ENCODE measurements at places on chromosomes 2 and 18.

DNA sequence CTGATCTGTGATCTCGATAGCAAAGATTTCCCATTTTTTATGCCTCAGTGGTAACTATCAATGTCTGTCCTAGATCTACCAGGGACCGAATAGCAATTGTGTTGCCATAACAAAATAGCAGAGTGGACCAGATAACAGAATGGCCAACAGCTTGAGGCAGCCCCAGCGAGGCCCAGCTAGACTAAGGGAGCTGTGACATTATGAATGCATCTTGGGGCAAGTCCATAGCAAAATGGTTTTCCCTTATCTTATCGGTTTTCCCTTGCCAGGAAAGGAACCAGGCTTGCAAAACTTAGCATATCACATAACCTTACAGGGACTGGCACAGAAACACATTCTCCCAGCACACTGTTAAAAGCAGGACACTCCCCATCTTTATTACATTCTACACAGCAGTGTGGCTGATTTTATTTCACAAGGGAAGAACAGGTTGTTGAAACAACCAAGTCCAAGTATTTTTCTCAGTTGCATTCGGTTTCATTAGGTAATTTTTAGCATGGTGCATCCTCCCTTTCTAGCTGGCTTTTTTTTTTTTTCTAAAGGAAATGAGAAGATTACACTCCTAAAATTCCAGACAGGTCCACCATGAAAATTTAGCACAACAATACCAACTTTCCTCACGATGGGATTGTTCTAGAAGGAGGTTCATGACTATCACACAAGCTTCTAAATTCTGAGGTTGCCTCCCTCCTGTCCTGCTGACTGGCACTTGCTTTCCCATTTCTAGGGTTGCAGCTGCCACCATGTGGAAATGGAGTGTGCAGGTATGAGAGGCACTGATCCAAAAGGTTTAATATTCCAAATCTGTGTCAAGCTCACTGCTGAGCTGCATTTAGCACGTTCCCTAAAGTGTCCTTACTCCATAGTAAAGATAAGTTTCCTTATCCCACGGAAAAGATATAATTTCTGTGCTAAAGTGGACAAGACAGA, 97.0 kb upstream of the SLC35G4 start:
- DNase-seq: no peak

DNA sequence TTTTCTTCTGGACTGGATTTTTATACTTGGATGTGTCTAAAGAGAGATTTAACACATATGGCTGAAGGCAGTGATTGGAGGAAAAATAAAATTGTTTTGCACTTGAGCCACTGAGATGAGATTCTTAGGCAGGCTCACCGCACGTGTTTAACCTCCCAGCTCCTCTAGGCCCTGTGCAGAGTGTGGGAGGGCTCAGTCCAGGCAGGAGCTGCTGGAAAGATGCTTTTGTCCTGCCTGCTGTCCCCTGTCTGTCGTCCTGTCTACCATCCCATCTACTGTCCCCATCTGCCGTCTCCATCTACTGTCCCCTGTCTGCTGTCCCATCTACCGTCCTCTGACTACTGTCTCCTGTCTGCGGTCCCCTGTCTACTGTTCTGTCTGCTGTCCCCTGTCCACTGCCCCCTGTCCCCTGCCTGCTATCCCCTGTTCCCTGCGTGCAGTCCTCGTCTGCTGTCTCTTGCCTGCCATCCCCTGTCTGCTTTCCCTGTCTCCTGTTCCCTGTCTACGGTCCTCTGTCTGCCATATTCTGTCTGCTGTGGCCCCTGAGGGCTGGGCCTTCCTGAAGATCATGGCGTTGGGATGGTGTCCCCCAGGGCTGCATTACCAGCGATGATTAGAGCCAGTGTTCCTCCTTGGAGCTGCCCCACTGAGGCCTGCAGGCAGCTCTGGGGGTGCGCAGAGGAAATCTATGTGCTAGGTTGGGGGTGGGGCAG, 43.7 kb upstream of the HS6ST1 start:
- peak; percentile 52 for DNase-seq

DNA sequence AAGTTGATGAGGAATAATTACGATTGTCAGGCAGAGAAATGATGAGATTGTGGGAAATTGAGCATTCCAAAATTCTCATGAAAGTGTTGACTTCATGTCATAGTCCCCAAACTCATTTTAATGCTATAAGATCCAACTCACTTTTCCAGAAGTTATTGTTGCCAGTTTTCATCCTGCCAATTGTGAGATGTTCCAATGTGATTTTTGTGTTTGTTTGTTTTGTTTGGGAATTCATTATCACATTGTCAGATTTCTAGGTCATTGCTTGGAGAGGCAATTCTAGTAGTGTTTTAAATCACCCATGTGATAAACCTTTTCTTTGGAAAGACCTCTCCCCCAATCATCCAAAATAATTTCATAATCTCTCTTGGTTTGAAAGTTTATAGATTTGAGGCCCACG, 86.0 kb upstream of the ACVR2A start:
- no peak for DNase-seq

- DNase-seq: peak; percentile 73
Measured at GRCh38 chr2:44768438-44769236, 172.9 kb upstream of the SIX3 start.

GRCh38 chr18:8928847-8929780, 173.4 kb upstream of the NDUFV2 start:
- no peak for DNase-seq

DNA sequence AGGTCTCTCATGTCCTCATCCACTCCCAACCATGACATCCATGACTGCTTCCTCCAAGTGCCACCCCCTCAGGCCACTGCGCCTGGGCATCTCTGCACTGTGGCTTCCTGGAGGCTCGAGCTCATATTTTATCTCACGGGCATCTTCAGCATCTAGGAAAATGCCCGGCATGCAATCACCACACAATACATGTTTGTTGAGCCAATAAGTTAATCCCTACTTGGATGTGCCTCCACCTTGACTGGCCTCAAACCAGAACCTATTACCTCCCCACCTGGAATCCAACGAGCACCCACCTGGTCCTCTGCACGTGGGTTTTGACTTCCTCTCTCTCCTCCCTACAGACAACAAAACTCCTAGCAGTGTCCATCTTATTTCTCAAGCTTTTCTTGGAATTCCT, 198.9 kb upstream of the REV1 start:
- no peak for DNase-seq

DNA sequence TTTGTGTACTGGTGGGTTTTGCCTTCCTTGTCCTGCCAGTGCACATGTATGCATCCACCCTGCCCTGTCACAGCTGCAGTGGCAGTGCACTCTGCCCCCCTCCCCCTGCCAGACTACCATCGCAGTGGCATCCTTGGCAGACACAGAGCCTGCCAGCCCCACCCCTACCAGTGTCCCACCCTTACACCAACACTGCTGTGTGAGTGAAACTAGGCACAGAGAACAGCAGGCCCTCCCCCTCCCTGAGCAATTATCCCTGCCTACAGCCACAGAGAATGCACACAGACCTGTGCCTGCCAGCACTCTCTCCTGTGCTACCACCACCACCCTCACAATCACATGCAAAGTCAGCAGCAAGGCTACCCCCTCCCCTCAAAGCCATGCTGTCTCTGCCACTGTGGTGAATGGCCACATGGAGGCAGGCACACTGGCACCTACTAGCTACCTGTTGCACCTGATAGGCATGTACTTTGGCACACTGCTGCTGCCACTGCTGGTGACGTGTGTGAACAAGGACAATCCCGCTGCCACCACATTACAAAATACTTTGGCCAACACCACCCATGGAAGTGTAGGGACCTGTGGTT, 239.8 kb downstream of the CALCRL start:
- no peak for DNase-seq

GRCh38 chr2:143473820-143474219, 344.6 kb downstream of the ARHGAP15 start:
- DNase-seq: no peak

DNA sequence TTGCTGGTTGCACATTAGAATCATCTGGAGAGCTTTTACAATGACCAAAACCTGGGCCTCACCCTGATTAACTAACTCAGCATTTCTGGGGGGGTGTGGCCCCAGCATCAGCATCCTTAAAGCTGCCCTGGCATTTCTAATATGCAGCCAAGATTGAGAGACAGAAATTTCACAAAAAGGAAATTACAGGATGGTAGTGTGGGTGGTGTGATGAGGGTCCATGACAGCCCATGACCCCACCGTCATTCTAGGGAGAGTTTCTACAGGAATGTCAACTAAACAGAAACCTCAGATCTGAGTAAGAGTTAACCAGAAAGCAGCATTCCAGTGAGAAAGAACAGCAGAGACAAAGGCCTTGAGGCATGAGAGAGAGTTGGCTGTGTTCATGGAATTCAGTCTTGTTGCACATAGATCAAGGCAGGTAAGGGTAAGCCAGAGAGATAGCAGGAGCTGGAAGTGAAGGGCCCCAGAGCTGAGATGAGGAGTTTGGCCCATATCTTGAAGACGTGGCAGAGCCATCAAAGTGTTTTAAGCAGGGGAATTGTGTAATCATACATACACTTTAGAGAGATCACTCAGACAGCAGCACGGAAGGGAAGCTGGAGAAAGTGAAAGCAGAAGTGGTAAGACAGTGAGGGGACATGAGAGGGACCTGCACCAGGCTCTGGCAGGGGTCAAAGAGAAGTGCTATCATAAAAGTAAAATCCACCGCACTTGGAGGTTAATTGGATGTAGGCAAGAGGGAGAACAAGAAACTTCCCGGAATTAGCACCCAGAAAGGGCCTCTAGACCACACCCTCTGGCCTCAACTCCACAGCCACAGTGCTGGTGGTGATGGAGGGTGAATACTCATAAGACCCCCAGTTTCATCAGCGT, 7.8 kb upstream of the TRABD2A start:
- no peak for DNase-seq

DNA sequence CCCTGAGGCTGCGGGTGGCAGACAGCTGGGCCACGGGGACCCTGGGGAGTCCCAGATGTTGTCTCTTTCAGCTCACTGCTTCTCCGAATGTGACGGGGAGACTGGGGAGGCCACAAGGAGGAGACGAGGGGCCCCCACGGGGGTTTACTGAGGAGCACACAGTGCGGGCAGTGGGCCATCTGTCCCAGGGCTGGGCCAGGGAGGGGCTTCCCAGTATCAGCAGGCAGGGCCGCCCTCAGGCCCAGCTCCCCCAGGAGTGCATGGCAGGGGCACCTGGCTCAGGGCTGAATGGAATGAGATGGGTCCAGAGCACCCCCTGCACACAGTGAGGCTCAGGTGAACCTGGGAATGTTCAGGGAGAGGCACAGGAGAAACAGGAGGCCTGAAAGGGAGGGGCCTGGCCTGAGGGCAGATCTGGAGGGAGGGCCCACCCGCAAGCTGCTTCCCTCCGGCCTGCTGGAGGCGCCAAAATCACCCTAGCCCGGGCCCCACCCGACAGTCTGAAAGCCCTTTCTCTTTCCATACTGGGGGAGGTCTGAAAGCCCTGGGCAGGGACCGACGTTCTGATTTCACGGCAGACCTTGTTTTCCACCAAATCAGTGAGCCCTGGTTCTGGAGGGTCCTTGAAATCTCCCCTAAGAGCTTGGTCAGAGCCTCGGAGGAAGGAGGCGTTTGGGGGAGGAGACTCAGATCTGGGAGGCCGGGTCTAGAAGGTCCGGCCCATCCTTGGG, 35.5 kb upstream of the PTMA start:
- DNase-seq: peak; percentile 76

DNA sequence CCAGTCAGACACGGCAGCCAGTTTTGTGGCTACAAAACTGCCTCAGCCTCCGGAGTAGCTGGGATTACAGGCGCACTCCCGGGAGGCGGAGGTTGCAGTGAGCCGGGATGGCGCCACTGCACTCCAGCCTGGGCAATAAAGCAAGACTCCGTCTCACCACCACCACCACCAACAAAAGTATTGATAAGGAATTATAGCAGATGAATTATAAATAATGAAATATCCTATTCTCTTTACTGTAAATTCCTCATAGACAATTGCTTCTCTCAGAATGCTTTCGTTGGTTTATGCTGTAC, 1.4 kb upstream of the FAM161A start:
- DNase-seq: no peak

DNA sequence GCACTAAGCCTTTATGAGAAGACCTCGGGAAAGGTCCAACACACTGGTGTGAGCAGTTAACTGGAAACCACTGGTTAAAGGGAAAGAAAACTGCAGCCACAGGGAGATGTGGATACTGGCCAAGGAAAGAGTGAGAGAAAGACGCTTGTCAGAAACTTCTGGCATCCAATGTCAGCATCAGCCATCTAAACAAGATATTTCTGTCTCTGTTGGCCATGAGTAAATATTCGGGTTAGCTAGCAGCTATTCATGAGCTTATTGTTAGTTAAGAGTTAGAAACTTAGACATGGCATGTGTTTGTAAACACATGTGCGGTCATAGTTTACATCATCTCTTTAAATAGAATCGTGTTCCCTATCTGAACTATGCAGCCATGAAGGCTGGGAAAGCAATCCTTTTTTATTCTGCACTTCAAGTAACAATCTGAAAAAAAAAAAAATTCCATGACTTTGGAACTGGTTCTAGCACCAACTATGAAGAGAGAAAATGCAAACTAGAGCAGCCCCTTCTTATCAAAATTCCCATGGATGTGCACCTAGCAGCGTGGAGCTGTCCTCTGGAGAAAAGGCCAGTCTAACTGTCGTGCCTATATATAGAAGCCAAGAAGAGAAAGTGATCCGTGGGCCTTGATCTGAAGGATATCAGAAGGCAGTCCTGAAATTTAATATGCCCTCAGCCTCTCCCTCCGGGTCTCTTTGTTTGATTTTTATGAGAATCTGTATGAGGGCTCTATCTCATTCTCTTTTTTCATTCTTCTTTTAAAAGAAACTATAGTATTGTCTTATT, 84.0 kb upstream of the RFX8 start:
- peak; percentile 12 for DNase-seq

DNA sequence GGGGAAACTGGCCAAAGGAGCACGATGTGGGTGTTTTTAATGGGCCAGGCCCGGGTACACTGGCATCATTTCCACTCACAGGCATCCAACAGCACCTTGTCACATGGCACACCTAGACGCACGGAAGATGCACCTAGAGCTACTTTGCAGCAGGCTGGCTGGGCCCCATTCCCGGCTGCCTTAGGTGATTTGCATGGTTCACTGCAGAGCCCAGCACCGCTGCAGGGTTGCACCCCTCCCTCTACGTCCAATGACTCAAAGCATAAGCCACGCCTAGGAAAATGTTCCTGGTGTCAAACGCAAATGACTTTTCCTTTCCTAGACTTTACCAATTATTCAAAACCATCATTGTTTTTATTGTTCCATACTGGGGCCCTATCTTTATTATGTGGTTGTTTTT, 222.9 kb downstream of the EIPR1 start:
- no peak for DNase-seq

DNA sequence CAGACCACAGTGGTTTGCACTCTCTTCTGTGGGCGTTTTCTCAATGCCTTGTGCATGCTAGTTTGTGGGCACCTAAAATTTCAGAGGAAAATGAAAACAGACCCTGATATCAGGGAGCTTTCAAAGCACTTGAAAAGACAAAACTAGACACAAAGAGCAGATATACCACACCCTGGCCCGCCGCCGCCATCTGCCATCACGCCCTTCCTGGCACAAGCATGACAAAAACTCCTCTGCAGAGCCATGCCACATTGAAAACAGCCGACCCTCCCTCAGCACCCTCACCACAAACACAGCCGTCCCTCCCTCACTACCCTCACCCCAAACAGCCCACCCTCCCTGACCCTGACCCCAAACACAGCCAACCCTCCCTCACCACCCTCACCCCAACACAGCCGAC, 84.8 kb upstream of the RAB6C start:
- DNase-seq: no peak
